ENCODE measurements at places on chromosomes 2 and 18.

- DNase-seq = no peak
Measured at GRCh38 chr2:126907671-126908070, 9.0 kb downstream of the TEX51 start.

DNA sequence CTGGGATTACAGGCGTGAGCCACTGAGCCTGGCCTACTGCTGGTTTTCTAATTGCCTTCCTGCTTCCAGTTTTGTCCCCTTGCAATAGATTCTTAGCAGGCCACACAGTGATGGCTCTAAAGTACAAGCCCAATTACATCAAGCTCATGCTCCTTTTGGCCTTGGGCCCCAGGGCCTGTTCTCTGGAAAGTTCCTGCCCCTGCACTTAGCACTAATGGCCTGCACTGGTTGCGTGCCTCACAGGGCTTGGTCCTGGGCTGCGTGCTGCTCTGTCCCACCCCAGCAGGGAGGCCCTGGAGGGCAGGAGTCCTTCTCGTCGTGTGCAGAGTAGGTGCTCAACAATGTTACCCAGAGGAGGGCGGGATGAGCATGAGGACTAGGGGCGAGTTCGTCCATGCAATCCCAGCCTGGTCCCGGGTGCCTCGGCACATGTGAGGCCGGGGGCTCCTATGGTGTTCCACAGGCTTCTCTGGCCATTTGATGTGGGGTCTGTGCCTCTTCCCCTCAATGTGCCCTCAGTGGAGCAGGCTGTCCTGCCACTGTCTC is 51.7 kb downstream of the PDCL3 start:
- no peak for DNase-seq

DNA sequence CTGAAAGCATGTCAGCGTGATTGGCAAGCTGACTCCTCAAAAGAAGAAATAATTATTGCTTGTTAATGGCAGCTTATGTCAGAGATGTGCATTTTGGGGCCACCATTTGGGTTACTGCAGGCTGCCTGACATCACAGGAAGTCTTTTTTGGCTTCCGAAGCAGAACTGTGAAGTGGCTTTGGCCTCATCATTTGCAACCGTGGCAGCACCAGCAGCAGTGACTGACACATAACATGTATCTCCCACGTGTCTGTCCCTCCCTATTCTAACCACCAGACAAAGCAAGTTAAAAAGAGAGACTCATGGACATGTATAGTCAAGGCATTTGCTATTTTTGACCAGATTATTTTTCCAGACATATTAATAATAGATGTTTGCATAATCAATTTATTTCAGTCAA is 488.7 kb upstream of the ACVR2A start:
- no peak for DNase-seq

GRCh38 chr2:241000831-241001321 is 2.5 kb downstream of the SNED1 start:
- no peak for DNase-seq

All from GM23338 (cell line).